ENCODE measurements at places on chromosomes 5 and 9. TPM values are rescaled to one million over a fixed set of nuclear protein-coding genes. Genes with fewer than 3 reads are reported as not detected.

IL31RA gene
- total RNA-seq, result 6.1 TPM

TPD52L3 gene
- not detected for total RNA-seq

PRRC1 gene
- total RNA-seq, result 72.3 TPM

BTF3 gene
- 511 TPM for total RNA-seq

INSL6 gene
- not detected for total RNA-seq

ALDH1B1 gene
- total RNA-seq, result 16.8 TPM

FBP2 gene
- not detected for total RNA-seq

PLK2 gene
- 133 TPM for total RNA-seq

WHRN gene
- total RNA-seq, result 0.78 TPM

GABRA6 gene
- not detected for total RNA-seq

PRSS3 gene
- 18.9 TPM for total RNA-seq

TAF11L5 gene
- total RNA-seq, result not detected

ALG2 gene
- total RNA-seq, result 42.0 TPM

FOXD4L4 gene
- 0.08 TPM for total RNA-seq

HK3 gene
- total RNA-seq, result not detected

C7 gene
- total RNA-seq, result 3.1 TPM

IFNA13 gene
- total RNA-seq, result not detected

FAM221B gene
- not detected for total RNA-seq

SPATA31C1 gene
- not detected for total RNA-seq

FGF1 gene
- not detected for total RNA-seq

SPATA31E1 gene
- total RNA-seq, result not detected

PCDHGA1 gene
- total RNA-seq, result 0.13 TPM

WDR41 gene
- total RNA-seq, result 120 TPM

C9orf50 gene
- total RNA-seq, result 0.13 TPM

C9 gene
- not detected for total RNA-seq

PCDHA13 gene
- total RNA-seq, result not detected

FOXD4L6 gene
- 1.4 TPM for total RNA-seq

ANKRD18A gene
- total RNA-seq, result not detected

MYMK gene
- total RNA-seq, result 1.0 TPM

EPB41L4B gene
- 1.7 TPM for total RNA-seq

LCP2 gene
- total RNA-seq, result under 0.01 TPM

CCL28 gene
- total RNA-seq, result 0.65 TPM

LCN10 gene
- total RNA-seq, result not detected

SH3RF2 gene
- 2.5 TPM for total RNA-seq

PCDHA6 gene
- not detected for total RNA-seq

SLC1A1 gene
- 0.96 TPM for total RNA-seq
